CD8-positive, alpha-beta memory T cell (primary cell): ENCODE measurements at places on chromosomes 13 and 19. TPM values are rescaled to one million over a fixed set of nuclear protein-coding genes. Genes with fewer than 3 reads are reported as not detected.

Gene GIPR
- 1.9 TPM for total RNA-seq

Gene MBD3L3
- total RNA-seq: not detected

Gene IGFL2
- total RNA-seq: not detected

DNA sequence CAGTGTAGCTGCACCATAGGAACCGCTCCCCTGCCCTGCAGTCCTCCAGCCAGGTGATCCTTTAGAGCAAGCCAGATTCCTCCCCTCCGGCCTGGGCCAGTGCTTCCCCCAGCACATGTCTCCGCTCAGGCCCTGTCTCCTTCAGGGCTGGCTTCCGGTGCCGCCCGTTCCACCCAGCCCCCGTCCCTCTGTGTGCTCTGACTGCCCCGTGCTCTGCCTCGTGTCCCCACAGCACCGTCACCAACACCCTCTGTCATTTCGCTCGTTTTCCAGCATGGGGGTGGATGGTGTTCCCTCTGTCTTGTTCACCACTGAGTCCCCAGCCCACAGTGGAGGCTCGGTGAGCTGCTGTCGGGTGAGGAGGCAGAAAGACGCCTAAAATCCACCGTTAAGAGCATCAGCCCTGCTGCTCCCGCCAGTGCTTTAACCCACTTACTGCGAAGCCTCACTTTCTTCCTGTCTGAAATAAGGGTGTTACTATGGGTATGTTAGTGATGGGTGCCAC lies 54.5 kb downstream of the TSSK6 start:
- peak; percentile 64 for DNase-seq

- no peak for DNase-seq
Observed at GRCh38 chr13:39930544-39931444, 275.3 kb downstream of the COG6 start.

GRCh38 chr19:45142726-45143110 lies 18.1 kb downstream of the NKPD1 start:
- DNase-seq: no peak

DNA sequence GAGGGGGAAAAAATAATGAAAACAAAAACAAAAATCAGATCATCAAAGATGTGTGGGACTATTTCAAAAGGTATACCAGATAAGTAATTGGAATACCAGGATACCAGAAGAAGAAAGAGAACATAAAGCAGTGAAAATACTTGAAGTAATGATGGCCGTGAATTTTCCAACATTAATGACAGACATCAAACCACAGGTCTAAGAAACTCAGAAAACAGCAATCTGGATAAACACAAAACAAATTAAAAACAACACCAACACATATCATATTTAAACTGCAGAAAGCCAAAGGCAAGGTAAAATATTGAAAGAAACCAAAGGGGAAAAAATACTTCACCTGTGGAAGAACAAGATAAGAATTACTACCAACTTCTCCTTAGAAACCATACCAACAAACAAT lies 24.2 kb upstream of the UFM1 start:
- no peak for DNase-seq
